ENCODE measurements at places on chromosomes 2 and 18.

GRCh38 chr2:146950361-146950760 lies 894.5 kb upstream of the ACVR2A start:
- DNase-seq, result no peak

DNA sequence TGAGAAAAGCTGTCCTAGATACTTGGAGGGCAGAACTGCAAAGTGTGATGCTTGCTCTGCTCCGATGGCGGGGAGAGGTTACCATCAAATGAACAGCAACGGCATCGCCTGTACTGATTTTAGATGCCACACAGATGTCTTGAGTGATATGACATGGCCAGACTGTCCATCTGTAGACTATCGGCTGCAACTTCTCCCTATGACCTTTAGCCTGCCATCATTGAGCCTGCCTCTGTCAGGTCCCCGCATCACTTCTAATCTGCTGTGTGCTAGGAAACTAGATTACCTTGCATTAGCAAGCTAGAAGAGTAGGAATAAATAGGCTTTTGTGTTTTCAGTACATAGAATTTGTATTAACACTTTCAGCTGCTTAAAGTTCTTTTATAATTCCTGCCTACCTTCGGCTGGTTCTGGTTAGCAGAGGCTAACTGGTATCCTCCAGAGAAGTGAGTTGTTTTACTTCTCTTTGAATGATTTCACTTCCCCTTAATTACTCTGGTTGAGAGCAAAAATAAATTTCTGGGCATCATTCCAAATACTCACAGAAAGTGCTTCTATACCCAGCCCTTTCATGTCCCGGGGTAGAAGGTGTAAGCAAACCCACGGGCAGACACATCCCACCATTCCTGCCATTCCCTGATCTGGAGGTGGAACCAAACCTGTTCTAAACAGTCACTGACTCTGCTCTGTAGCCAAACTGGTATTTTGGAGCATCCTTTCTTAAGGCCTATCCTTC lies 24.0 kb downstream of the GAREM2 start:
- no peak for DNase-seq

DNA sequence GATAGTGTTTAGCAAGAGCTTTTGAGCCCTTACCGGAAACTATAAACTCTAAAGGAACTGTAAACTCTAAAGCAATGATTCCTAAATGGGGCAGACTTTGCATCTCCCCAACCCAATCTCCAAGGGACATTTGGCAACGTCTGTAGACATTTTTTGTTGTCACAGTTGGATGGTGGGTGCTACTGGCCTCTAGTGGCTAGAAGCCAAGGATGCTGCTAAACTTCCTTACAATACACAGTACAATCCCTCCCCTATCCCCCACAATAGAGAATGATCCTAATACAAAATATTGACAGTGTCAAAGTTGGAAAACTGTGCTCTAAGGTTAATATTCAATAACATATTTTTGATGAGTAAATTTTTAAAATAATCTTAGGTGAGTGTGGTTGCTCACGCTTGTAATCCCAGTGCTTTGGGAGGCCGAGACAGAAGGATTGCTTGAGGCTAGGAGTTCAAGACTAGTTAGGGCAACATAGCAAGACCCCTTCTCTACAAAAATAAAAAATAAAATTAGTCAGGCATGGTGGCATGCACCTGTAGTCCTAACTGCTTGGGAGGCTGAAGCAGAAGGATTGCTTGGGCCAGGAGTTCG lies 66.7 kb downstream of the PTPN4 start:
- no peak for DNase-seq

DNA sequence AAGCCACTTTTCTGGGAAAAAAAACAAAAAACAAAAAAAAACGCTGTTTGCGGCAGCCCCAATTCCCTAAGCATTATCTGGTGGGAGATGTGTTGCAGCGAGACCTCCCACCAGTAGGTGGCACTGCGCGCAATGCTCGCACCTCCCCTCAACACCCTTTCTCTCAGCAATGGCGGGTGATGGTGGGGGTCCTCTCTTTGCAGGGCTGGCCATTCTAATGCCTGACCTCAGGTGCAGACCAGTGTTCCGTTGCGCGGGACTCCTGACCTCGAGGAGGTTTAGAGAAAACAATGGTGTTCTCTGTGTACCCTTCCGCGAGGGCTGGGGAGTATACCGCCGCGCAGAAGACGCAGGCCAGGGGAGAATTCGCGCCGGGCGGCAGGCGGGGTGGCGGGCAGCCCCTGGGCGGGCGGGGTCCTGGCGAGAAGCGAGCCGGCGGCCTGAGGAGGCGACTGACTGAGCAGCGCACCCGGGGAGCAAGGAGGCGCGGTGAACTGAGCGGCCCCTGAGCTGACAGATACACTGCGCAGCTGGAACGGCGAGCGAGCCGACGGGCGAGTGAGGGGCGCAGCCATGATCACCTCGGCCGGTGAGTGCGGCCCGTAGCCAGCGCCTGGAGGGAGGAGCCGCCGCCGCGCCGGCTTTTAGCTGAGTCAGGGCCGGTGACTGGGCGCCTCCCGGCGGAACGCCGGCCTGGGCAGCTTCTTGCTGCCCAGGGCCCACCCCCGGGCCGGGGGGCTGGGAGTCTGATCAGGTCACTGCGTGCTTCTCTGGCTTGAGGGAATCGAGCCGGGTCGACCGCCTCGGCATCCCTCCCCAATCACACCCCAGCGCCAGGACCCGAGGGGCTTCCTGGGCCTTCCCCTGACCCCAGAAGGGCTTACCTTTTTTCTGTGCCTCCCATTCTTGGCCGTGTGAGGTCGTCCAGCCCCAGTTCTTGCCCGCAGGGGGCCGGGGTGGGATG lies at the start of gene PSMD1:
TSS of gene PSMD1 (plus strand) at position 415 of the 964 bp plus-strand sequence. CDS start at position 574, 159 bp downstream.
- DNase-seq, result peak; percentile 74

- no peak for DNase-seq
These were observed 251.8 kb upstream of the NETO1 start for GRCh38 chr18:73119574-73119973.

GRCh38 chr18:38032516-38032915 lies 466.9 kb upstream of the CELF4 start:
- no peak for DNase-seq

DNA sequence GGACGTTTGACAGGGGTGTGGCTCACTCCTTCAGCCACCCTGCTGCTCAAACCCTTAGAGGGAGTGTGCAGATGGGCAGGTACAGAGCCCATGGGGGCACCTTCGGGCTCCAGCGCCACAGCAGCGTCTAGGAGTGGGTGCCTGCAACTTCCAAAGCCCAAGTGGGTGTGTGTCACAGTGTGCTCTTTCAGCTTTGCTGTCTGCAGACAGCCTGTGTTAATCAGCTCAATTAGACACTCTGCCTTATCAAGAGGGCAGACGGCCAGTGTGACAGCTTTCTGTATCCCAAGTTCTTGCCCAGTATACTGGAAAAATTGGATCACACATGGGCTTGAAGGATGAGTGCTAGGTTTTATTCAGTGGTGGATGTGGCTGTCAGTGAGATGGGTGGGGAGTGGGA lies 96.7 kb downstream of the AP1S3 start:
- DNase-seq, result no peak

- no peak for DNase-seq
These were observed 129.9 kb downstream of the MTX2 start for GRCh38 chr2:176399074-176399598.

GRCh38 chr2:191756761-191757160 lies 78.8 kb downstream of the NABP1 start:
- DNase-seq, result no peak
